ENCODE measurements at places on chromosomes 5 and 9.

- DNase-seq = no peak
These were observed 544 bp downstream of the FNBP1 start for GRCh38 chr9:130042406-130042884.

DNA sequence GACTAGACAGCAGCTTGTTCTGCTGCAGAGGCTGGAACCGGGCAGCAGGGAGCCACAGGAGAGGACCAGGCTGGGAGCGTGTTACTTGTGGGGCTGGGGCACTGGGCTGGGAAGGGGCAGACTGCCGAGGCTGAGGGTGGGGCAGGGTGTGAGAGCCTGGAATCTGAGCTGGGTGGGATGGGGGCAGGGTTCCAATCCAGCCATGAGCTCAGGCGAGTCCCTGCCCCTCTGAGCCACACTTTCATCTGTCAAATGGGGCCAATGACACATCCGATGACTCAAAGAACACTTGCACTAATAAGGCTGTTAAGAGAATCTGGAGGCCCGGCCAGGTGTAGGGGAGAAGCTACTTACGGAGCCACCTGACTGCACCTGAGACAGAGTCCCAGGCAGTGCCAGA, 18.7 kb upstream of the WDR38 start:
- DNase-seq = no peak

DNA sequence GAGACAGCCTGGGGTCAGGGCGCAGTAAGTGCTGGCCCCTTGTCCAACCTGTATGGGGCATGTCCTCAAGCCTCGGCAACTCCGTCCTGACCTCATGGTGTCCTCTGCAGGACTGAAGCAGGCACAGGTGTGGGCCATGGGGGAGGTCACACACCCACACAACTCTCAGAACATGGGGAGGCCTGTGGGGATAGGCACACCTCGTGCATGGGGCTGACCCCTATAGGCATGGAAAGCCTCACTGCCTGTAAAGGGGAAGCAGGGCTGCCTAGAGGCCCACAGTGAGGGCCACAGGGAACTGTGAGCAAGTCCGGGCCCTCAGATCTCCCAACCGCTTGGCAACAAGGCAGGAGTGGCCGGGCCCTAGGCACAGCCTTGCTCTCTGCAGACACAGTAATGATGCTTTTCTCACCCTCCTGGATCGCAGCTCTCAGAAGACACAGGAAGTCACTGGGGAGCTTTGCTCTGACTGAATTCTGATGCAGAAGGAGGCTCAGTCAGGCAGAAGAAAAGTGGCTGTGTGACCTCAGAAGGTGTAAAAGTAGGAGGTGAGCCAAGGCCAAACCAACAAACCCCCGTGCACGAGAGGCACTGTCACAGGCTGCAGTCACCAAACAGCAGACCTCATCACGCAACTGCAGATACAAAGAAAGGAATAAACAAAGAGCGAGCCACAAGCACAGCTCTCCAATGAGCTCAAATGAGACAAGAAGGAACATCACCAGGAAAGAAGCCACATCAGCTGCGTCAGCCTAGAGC, 5.4 kb downstream of the IPPK start:
- DNase-seq = no peak

- no peak for DNase-seq
These were observed 3.7 kb upstream of the NIPAL4 start for GRCh38 chr5:157456301-157456700.

DNA sequence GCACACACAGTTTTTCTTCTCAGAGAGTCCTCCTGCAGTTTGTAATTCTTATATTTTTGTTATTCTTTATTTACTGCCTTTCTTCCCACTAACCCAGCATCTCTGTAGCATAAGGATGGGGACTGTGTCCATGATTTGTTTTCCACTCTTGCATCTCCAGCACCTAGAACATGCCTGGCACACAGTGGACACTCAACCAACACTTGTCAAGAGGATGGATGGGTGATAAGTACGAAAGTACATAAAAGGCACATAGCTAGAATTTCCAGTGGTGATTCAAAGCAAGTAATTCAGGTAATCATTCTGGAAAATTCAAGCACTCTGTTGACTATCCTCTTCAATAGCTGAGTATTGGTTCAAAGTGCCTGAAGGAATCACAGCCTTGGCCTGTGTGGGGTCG, 60.2 kb upstream of the TRIO start:
- no peak for DNase-seq

- no peak for DNase-seq
These were observed 4.1 kb upstream of the CMBL start for GRCh38 chr5:10311595-10312425.

DNA sequence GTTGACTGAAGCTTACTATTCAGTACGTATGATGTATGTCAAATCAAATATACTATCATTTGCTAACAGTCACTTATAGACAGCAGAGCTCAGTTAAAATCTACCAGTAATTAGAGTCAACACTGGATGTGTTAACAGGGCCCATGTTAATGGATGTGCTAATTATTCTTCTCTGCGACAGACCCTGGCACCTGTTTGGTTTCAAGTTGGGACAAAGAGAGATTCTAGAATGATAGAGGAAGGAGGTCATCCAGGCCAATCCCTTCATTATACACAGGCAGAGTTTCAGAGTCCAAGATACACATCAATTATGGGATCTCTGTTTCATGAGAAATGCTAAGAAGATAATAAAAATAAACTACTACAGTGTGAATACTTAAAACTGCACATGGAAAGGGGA, 615.0 kb downstream of the ZNF608 start:
- no peak for DNase-seq

DNA sequence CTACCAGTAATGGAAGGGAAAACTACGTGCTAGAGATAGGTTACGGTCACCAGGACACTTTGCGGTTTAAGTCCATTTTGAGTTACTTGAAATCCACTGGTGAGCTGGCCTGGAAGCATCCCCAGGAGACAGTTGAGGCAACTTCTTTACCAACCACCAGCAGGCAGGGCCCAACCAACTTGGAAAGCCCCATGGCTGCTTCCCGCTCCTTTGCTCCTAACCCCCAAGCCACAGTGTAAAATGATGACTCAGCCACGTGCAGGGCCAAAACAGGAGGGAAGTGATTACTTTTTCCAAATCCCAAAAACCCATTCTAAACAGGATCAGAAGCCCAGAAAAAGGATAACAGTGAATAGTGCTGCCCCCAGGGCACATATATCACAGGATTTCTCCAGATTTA, 87.4 kb downstream of the PAX5 start:
- no peak for DNase-seq

DNA sequence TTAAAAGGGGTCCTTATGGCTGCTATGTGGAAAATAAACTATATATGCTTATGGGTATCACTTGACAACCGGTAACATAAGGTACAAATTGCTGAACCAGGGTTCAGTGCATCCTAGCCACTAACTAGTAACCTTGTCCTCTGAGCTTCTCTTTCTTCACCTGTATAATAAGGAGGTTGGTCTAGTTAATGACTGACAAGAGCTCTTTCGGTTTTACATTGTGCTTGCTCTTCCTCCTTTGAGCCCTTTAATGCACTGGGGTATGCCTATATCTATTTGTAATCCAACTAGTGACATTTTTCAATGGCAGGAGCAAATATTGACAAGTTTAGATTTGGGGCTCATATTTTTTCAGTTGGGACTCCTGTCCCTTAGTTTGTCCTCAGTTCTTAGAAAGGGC, 66.1 kb downstream of the NPR3 start:
- DNase-seq = no peak

DNA sequence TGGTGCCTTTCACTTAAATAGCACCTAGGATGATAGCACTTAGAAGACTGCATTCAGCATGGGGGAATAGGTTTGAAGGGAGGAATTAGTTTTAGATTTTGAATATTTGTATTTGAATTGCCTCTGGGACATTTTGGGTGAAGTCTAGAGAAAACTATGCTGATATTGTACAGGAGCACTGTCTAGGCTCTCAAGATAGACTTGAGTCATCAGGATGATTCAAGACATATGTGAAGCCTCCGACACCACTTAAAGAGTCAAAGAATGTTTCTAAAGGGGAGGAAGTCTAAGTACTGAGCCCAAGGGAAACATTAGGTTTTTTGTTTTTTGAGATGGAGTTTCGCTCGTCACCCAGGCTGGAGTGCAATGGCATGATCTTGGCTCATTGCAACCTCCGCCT, 63.9 kb upstream of the CCDC180 start:
- DNase-seq = no peak

GRCh38 chr9:6764523-6764922, 6.8 kb downstream of the KDM4C start:
- no peak for DNase-seq

GRCh38 chr9:92426501-92427145, 2.4 kb upstream of the OMD start:
- no peak for DNase-seq

- DNase-seq = no peak
These were observed 173.6 kb downstream of the ISL1 start for GRCh38 chr5:51556833-51557232.

- DNase-seq = no peak
These were observed 48.4 kb upstream of the MAP3K1 start for GRCh38 chr5:56766926-56767325.

DNA sequence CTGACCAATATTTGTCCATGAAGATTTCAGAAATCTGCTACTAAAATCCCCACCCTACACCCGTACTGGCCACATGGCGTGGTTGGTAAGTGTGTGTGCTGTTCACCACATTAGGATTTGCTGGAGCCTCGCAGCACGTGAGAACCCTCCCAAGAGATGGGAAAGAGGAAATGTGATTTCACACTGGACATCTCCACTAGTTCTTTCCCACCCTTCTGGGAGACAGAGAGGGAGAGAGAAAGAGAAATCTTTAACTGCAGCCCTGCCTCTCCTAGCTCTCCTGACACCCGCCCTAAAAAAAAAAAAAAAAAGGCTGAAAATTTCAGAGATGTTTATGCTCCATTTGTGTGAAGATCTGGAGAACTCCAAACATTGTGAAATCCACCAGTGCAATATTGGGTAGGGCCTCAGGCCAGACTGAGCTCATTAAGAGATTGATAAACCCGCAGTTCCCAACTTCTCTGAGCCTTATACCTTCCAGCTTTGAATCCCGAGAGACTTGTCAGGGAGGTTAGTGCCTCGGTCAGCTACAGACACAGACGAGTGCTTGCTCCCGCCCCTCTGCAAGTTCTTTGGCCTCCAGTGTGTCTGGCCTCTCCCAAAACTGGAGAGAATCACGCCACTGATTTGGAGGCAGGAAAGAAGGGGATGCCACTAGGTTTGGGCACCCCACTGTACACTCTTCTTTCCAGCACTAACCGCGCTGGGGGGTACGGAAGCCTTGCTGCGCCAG, 1.9 kb downstream of the SPRY4 start:
- DNase-seq = no peak

GRCh38 chr5:137122075-137122474, 377.1 kb downstream of the SPOCK1 start:
- no peak for DNase-seq

GRCh38 chr5:2747363-2748162, 3.9 kb downstream of the IRX2 start:
- no peak for DNase-seq

GRCh38 chr9:128495804-128496417, 8.6 kb upstream of the GLE1 start:
- DNase-seq = no peak

DNA sequence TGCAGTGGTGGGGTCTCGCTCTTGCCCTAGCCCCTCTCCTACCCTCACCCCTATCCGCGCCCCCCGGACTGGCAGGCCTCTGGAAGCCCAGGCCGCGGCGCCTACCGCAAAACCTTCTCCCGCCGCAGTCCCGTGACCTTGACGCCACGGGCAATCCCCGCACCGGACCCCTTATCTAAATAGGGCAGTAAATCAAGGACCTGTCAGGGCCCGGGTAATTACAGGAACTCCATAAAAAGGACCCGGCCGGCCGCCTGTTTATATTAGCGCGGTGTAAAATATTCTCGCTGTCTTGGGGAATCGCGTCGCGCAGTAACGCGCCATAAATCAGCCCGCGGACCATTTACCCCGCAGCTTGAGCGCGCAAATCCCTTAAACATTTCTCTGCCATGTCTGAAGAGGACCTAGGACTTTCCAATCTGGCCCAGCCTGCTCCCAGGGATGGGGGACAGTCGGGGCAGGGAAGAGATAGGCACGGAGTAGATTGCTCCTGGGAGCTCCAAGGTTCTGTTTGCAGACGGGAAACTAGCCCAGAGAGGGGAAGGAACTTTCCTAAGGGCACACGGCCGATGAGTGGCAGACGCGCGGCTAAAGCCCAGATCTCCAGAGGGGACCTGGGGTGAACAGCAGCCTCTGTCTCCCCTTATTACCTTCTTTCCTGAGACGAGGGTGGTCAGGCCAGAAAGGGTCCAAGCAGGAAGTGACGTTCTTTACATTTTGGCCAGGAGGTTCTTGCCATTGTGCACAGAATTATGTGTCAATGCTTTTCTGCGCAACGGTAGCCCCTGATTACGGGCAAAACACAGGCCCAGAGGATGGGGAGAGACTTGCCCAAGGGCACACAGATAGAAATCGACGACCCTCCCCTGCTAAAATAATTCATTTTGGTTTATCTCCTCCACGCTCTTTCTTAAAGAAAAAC, 4.8 kb upstream of the HAND1 start:
- no peak for DNase-seq

- DNase-seq = no peak
These were observed 208.4 kb upstream of the MPDZ start for GRCh38 chr9:13487936-13488335.

All from NCI-H2107 (cell line).